ENCODE measurements at places on chromosomes 12 and 14.

DNA sequence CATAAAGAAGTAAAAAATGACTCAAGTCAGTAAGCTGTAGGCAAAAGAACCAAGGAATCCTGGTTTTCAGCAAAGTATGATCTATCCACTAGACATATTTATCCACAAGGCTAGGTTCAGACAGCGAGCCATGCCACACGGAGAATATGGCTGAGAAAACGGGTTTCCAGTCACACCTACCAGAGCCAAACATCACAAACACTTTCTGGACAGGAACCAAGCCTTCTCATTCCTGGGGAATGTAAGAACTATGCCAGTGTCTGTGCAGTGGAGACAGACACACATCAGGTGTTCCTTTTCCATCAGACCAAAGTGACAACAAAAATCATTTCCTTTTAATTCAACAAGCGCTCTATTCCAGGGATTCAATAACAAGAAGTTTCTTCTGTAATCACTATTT, 41.1 kb downstream of the AREL1 start:
- DNase-seq: no peak

- DNase-seq: no peak
Measured at GRCh38 chr14:55458800-55459515, 18.5 kb upstream of the TBPL2 start.

DNA sequence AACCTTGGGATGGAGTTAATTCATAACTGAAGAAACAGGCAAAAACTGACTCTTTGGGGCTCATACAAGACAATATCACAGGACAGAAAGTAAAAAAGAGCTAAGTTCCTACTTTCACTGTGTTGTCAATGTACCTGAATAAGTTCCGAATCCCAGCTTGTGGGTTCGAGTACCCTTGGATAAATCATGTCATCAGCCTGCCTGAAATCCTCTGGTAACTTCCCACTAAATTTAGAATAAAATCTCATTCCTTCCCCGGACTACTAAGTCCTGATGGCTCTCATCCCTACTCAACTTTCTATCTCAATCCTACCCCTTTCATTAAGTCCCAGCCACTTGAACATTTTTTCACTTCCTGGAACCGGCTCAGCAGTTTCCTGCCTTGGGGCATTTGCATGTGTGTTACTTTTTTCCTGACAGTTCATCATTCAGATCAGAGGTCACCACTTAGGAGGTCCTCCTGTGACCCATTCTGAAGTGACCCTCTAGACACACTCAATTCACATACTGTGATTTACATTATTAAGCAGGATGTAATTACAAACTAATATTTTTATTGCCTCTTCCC, 12.7 kb downstream of the ERP29 start:
- no peak for DNase-seq

DNA sequence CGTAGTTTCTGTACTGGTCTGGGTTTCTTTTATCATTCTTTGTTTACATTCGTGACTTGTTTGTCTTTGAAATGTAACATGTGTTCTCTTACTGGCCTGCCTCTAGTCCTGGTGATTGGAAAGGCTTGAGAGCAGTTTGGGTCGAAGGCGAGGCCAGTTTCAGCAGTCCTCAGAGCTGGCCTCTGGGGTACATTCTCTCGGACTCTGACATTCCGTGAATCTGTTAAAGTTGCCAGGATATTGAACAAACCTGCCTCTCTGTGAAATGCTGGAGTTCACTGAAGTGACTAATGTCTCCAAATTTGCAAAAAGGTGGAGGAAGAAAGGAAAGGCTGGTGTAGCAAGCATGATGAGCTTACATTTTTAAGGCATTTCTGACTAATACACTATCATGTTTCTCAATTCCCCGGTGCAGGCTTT, 1.5 kb downstream of the PLEKHA5 start:
- no peak for DNase-seq

DNA sequence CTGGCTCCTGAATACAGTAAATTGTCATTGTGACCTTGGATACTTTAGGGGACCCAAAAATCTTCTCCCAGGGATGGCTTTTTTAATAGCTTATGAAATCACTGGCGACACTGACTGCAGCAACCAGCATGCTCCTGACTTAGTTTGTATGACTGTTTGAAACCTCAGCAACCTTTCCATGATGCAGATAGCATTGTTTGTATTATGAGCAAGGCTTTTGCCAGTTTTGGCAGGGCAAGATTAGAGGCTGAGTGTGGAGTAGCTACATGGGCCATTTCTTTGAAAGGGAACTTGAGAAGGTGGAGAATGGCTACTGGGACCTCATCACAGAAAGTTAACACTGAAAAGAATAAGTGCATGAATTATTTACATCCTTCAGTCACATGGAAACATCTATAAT, 50.9 kb downstream of the SLC4A8 start:
- no peak for DNase-seq

- no peak for DNase-seq
Measured at GRCh38 chr12:50453872-50454271, 50.9 kb upstream of the DIP2B start.

- no peak for DNase-seq
Measured at GRCh38 chr12:53292426-53292825, 2.9 kb upstream of the PFDN5 start.
